ENCODE measurements at places on chromosomes 2 and 18.

GRCh38 chr18:3199942-3200645, 19.7 kb downstream of the MYOM1 start:
- no peak for DNase-seq

- DNase-seq = no peak
Observed at GRCh38 chr18:34729264-34729663, 19.2 kb downstream of the DTNA start.

DNA sequence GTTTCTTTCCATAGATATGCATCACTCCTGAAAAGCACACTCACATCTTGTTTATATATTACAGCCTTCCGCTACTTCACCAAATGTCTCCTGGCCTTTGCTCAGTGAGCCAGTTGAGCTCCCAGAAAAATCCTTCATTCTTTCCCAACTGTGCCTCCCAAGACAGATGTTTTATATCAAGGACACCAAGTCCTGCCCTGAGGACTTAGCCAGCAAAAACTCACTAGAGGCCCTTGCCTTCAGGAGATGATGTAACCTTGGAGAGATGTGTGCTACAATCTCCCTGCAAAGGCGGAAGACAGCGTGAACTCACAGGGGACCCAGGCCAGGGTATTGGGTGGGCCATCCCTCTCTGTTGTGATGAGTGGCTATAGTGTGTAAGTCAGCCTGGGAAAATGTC, 86.1 kb upstream of the CTAGE1 start:
- DNase-seq = no peak

GRCh38 chr18:79523206-79523735, 127.5 kb downstream of the NFATC1 start:
- DNase-seq = no peak

- DNase-seq = no peak
Observed at GRCh38 chr2:235728800-235729556, 235.1 kb downstream of the AGAP1 start.

GRCh38 chr2:136032817-136033535, 47.5 kb upstream of the DARS1 start:
- no peak for DNase-seq

DNA sequence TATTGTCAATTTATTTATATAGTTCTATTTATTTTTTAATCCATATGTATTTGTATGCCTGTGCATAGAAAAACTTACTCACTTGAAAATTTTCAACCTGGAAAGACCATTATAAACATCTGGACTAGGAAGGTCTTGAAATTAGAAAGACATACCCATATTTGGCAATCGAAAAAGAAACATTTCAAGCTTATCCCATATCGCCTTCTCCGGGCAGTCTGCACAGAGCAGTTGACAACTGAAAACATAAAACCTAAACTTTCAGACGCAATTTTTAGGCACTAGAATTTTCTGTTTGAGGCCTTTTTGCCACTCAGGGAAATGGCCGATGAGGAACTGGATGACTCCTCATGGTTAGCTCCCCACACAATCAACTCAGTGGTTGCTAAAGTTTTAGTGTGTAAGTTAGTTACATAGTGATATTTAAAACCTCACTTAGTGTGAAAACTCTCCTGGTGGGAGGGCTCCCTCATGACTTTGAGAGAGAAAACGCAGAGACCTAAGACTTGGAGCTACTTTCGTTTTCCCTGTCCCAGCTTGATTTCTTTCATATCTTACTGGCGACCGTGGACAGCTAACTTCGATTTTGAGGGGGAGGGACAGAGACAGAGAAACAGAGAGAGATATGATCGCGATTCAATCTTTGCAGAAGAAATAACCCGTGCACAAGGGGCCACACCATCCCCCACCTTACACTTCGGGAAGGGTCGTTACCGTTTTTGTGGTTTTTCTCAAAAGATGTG, 3.2 kb upstream of the HOXD12 start:
- no peak for DNase-seq

- peak; percentile 71 for DNase-seq
Observed at GRCh38 chr2:157777427-157777826, 98.7 kb downstream of the ACVR1 start.

- no peak for DNase-seq
Observed at GRCh38 chr18:23223641-23224040, 88.4 kb downstream of the CABLES1 start.
